AG04449 (cell line): ENCODE measurements at places on chromosomes 1 and 21.

DNA sequence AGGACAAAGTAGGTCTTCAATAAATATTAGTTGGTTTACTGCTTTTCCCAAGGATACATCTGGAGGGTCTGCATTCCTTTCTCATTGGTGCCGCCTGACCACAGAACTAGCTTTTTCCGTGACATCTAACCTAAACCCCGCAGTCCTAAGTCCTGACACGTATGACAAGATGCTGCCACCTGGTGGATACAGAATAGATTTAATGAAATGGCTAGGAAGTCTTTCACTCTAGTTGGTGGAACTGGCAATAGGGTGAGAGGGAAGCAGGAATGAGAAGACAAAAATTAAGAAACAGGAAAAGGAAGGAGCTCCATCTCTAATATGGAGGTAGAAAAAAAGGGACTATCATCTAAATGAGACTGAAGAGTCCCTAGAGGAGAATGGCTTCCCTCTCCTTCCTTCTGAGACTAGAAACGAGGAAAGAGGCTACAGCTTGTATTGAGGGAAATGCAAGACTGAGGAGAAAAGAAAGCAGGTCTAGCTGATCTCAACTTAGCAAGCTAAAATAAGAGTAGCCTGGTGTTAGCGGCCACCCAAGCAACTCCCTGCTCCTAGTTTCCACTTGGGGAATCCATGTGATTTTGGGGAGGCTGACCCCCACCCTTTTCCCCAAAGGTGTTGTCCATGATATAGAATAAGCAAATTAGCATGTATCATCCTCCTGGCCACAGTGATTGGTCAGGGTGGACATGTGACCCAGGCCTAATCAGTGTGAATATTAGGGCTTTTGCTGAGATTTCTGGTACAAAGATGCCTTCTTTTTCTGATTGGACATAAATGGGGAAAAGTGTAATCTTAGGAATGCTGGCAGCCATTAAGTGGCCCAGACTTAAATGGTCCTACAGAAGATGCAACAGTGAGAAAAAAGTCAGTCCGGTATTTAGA lies 5.9 kb downstream of the RFX5 start:
- peak; percentile 45 for DNase-seq

DNA sequence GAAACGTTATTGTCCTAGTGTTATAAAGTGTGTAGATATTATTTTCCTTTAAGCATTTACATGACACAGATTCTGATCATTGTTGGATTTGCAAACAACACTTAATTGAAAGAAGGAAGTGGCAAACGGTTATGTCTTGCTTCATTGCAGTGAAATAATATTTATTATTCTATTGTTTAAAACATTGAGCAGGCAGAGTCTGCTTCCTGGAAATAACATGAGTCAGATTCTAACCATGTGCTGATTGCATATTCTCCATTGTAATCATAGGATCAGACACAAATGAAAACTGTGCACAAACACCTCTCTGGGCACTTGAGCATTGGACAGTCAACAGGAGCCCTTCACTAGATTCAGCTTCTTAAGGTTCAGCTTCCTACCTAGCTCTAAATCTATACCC lies 46.8 kb upstream of the USP25 start:
- no peak for DNase-seq

DNA sequence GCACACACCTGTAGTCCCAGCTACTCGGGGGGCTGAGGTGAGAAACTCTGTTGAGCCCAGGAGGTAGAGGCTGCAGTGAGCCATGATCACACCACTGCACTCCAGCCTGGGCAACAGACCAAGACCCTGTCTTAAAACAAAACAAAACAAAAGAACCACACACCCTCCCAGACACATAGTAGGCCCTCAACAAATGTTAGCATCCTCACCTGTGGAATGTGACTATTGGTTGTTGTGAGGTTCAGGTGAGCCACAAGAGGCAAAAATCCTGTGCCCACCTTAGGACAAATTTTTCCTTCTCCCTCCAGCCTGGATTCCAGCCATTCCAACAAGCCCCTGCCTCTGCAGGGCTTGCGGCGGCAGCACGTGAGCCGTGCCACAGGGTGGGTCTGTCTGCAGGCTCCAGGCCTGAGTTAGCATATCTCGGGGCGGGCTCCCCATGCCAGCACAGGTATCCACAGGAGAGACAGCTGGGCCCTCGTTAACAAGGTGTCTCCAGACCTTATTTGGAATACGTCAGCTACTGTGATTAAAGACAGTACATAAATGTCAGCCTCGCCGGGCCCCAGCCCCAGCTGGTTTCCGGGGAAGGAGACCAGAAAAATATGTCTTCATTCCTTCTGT lies 17.4 kb downstream of the C1QB start:
- DNase-seq = no peak

GRCh38 chr1:59432531-59433439 lies 135.9 kb downstream of the FGGY start:
- DNase-seq = no peak

DNA sequence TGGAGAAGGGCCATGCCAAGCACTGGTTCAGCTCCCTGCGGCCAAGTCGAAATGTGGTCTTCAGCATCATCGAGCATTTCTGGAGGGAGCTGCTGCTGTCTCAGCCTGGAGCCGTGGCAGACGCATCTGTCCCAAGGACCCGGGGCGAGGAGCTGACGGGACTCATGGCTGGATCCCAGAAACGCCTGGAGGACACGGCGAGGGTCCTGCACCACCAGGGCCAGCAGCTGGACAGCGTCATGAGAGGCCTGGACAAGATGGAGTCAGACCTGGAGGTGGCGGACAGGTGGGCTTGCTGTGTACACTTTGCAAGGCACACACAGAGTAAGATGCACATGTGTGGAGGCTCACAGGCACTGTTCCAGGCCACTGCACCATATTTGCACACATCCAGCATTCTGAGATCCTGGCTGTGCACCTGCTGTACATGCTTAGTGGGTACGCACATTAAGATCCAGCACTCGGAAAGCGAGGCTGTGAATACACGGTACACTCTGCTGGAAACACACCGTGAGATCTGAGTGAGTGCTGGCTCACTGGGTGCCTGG lies 12.8 kb downstream of the SNAP47 start:
- no peak for DNase-seq

- no peak for DNase-seq
Measured at GRCh38 chr1:189627427-189627826, 850.2 kb downstream of the BRINP3 start.

GRCh38 chr1:235017719-235018118 lies 110.9 kb downstream of the TOMM20 start:
- DNase-seq = no peak

DNA sequence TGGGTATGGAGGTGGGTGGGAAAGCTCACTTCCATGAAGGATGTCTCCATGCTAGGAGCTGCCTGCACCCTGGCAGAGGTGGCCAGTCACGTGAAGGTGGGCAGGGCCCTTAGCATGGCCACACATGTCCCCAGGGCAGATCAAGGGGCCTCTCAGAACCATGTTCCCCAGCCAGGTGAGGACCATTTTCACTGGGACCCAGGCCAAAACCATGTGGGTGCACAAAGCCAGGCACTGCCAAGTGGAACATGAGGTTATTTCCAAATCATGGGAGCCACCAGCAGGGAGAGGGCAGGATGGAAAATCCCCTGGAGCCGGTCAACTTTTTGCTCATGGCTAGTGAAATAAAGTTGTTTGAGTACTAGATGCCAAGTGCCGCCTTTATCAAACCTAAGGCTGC lies 9.7 kb downstream of the ZNF692 start:
- no peak for DNase-seq

DNA sequence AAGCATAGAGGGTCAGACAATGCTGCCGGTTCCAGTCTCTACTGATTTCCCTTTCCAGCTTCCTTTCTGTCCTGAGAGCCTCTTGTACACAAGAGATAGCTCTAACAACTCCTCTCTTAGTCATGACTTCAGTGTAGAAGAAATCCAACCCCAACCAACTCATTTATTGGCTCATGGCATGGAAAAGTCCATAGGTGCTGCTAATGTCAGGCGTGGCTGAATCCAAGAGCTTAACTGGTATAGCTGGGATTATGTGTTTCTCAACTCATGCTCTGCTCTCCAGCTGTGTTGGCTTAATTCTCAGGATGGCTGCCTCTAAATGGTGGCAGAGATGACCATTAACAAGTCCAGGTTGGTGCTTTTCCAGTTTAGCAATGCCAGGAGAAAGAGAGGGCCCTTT lies 12.4 kb upstream of the THRAP3 start:
- no peak for DNase-seq

DNA sequence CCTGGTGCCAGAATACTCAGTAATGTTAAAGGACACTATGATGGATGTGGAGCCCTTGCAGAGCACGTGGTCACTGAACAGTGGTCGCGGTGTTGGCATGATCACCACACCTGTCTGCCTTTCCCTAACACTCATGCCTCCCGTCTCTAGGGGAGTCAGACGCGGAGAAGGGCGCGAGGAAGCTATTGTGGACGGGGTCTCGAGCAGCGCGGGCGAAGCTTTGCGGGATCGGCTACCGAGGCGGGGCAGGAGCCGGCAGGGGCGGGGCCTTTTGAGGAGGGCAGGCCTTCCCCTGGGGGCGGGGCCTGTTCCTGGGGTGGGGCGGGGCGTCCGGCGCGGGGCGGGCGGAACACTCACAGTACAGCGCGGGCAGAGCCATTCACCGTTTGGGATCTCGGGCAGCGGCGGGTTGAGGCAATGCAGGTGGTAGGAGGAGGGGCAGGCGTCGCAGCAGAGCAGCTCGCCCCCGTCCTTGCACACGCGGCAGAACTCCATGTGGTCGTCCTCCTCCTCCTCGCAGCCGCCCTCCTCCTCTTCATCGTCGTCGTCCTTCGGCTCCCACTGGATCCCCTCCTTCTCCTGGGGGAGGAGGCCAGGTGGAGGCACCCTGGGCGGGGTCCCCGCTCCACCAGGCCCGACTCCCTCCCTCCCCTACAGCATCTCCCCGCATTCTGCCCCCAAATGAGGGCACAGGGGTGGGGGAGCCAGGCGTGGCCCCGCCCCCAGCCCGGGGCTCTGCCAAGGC lies 31.5 kb downstream of the CHD5 start:
- DNase-seq = no peak

DNA sequence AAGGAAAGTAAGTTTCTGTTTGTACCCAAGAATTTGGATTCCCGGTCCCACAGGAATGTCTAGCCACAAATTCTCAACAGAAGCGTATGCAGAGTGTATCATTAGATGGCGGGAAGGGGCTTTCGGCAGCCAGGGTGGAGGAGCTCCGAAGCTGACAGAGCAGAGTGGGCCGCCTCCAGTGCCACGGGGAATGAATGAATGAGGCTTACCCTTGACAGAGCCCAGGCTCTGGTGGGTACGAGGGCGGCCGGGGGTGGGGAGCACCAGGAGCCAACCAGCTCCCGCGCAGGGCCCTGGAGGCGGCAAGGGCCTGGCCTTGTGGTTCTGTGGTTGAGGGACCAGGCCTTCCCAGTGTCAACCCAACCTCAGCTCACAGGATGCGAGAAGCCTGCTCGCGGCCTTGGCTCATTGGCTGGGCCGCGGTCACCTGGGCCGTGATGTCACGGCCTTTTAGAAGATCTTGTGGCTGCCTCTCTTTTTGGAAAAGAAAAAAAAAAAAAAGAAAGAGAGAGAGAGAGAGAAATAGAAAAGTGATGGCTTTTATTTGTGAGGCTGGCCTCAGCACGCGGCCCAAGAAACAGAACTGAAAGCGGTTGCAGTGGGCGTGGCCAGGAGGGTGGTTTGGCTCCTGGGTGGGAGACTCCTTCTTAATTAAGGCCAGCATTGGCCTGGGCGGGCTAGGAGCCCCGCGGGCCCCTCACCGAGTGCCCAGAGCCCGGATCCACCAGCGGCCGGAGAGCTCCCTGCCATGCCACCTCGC lies 34.9 kb upstream of the RUNX3 start:
- peak; percentile 50 for DNase-seq

DNA sequence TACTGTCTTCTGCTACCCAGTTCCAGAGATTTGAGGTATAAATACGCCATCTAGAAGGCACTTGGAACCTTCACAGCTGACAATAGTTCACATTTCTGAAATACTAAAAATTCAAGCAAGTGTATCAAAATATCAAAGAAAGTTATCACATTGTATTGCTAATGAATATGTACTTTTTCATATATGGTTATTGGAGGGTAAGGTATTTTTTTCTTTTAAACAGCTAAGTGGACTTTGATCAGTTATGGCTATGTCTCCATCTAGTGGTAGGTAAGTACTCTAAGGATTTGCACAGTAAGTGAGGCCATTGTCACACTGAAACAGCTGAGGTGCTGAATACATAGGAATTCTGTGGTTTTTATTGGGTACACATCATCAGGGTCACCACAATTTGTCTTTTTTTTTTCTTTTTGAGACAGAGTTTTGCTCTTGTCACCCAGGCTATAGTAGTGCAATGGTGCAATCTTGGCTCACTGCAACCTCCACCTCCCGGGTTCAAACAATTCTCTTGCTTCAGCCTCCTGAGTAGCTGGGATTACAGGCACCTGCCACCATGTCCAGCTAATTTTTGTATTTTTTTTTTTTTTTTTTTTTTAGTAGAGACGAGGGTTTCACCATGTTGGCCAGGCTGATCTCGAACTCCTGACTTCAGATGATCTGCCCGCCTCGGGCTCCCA lies 49.1 kb upstream of the CR2 start:
- peak; percentile 28 for DNase-seq

- no peak for DNase-seq
Measured at GRCh38 chr1:192705510-192705909, 69.6 kb downstream of the RGS13 start.

DNA sequence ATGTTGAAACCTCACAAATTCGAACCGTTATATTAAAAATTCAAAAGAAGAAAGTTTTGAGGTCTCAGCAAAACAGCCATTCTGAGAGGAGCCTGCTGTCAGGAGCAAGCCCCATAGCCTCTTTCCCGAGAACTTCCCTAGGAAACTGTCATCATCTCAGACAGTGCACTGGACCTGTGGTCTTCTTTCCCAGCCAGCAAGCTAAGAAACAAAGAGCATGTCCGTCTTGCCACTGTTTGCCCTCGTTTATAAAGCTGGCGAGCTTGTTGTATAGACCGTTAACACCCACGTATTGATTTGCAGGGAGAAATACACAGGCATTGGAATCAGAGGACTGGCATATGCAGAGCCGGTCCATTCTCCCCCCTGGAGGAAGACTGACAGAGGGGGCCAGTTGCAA lies 407.0 kb downstream of the NPHP4 start:
- DNase-seq = no peak

- no peak for DNase-seq
Measured at GRCh38 chr21:29678626-29679025, 261.2 kb downstream of the GRIK1 start.

DNA sequence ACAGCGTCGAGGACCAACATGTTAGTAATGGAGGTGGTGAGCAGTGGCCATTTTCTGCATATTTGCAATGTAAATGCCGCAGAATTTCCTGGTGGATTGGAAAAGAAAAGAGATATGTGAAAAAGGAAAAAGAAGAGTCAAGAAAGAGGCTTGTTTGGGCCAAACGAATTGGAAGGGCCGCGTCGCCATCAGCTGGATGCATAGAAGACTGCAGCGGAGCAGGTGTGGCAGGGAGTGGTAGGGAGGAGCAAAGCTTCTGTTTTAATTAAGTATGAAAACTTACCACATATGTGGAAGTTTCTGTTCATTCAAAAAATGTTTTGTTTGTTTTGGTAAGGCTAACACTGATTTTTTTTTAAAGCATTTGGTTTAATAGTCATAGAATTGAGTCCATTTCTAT lies 690.7 kb downstream of the NCAM2 start:
- DNase-seq = no peak

GRCh38 chr1:160971618-160972056 lies 17.0 kb upstream of the ITLN2 start:
- no peak for DNase-seq

GRCh38 chr1:12539705-12540579 lies 78.1 kb downstream of the DHRS3 start:
- peak; percentile 31 for DNase-seq
